ENCODE measurements at places on chromosomes 3 and 15.
A peak's percentile ranks its signal among the peaks of the same experiment; 100 is the strongest.

DNA sequence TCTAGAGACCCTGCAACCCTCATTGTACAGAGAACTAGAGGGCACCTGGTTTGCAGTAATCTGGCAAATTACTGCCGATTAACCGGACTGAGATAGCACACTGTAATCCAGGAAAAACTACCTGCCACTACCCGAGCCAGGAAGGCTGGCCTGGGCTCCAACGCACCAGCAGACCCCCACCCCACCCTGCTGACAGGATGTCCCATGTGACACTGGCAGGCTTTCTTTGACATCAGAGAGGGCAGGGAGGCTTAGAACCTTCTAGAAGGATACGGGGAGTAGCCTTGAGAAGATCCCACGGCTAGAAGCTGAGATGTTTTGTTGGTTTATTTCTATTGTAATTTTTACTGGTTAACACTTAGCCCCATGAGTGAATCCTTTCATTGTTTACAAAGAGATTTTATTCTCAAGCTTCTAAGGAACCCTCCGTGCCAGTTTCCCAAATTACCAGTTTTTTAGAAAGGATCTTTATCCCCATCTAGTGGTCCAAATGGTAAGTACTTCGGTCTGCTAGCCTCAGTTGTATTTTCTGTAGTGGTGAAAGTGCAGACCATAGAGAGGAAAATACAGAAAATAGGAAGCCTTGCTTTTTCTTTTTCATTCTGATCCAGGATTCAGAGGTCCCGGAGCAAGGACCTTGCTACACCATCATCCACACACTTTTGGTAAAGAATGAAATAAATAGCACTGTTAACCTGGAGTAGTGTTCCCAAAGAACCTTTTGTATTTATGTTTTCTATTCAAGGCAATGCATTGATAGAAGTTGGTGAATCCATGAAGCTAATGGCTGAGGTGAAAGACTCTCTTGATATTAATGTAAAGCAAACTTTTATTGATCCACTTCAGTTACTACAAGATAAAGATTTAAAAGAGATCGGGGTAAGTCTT lies 81.9 kb upstream of the ADAMTSL3 start:
- no peak for DNase-seq

DNA sequence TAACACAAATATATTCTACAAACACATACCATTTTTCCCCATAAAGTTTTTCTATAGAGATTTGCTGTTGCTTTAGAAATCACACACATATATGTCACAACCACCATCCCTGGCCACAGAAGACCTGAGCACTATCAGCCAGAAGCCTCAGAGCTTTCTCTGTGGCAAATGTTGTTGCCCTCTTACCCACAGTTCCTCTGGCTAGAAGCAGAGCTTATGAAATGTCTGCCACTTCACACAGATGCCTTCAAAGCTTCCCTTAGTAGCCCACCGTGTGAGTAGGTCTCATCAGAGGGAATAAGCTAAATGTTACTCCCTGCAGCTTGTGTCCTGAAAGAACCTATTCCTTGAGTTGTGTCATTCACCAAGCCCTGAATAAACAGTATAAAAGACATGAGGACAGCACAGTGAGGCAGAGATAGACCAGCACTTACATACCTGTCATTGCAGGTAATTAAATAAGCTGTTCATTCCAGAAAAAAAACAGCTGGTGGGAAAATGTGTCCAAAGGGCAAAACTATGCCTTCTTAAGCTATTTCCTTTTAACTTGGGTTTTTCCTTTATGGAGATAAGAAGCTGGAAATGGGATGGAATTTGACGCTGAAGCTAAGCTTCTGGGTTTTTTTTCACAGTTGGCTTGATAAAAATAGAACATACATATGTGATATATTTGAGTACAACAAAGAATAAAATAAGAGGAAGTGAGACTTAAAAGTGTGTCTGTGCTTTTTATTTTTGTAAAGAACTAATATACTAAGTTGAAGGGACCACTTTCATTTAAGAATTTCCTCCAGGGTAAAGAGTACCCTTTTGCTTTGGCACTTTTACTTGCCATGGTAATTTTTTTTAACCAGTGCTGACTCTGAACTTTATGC lies 391.4 kb downstream of the KCNH8 start:
- DNase-seq: no peak

DNA sequence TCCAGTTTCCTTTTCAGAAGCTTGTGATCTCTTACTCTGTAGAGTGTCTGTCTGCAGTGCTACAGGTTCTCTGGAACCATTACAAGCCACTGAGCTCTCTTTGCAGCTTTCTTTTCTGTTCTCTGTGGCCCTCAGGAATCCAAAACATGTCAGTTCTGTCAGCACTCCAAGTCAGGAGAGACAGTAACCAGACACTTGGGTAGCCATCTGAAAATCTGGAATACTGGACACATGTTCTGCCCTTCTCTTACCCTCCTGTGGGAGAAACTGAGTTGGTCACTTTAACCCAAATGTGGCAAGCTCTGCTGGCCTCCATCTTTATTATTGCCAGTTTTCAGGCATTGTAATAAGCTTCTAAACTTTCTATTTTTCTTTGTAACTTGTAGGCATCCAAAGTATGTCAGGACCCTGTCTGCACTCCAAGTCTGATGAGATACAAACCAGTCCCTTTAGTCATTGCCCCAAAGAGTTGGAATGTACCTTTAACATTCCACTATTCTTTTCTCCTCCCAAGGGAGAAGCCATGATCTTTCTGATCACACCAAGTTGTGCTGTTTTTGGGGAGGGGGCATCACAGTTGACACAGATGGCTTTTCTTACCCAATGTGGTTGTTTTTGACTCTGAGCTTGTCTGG lies 183.7 kb downstream of the DPH6 start:
- no peak for DNase-seq

GRCh38 chr3:24258727-24259600 lies 235.7 kb downstream of the THRB start:
- no peak for DNase-seq

DNA sequence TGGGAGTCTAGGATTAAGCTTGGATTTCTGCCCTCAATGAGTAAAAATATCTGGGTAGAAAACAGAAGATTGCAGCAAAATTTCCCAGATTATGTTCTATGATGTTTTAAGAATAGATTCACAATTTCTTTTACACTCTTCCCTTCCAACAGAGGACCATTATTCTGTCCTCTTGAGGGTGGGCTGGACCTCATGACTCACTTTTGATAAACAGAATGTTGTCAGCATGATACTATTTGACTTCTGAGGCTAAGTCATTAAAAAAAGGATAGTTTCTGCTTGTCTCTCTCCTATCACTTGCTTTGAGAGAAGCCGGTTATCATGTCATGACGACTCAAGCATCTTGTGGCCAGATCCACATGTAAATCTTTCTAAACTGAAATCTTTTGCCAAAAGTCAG lies 396.2 kb upstream of the CDIN1 start:
- DNase-seq: no peak

- DNase-seq: no peak
These were observed 244.6 kb upstream of the WNT5A start for GRCh38 chr3:55731741-55732140.

GRCh38 chr3:155891321-155891720 lies 20.9 kb downstream of the GMPS start:
- no peak for DNase-seq

DNA sequence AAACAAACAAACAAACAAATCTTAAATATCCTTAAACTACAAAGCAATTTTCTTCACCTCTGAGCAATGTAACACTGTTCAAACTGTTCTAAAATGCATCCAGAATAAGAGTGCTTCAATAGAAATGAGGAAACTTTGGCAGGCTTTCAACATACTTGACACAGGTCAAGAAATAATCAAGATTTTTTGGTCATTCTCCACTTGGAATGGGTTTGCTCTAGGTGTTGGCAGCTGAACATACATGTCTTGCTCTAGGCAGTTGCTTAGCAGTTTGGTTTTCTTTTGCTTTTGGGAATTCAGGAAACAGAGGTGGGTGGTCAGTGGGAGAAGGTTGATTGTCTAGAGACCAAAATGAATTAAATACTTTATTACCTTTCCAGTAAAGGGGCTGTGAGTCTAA lies 1.4 kb upstream of the LRRC3B start:
- DNase-seq: no peak

GRCh38 chr15:43769584-43770228 lies 7.1 kb downstream of the ELL3 start:
- peak; percentile 67 for DNase-seq

GRCh38 chr15:80447077-80447476 lies 42.9 kb downstream of the ARNT2 start:
- DNase-seq: no peak

GRCh38 chr3:159829056-159829455 lies 159.6 kb upstream of the IL12A start:
- no peak for DNase-seq

DNA sequence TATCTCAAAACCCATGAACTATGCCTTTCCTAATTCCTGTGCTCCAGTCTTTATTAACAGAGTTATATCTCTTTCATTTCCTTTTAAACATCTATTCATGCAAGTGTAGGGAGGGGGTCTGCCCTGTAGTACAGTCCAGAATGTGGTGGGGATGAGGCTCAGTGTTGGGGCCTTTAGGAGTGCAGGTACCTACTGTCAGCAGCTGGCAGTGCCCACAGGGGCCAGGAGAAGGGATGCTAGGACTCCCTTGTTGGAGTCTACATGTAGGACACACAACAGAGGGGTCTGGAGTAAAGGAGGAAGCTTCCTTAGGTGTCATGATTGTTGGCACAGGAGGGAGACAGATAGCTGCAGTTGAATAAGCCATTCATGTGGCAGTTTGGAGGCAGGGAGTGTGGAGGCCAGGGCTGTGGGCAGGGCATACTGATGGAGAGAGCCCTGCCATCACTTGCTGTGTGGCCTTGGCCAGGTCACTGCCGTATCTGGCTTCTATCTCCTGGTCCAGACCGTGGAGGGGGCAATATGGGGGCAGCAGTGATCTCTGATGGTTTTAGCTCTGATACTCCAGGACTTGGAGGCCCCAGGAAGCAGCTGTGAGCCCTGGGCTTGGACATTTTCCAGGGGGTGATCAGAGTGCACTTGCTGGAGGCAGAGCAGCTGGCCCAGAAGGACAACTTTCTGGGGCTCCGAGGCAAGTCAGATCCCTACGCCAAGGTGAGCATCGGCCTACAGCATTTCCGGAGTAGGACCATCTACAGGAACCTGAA lies 29.5 kb downstream of the ESYT3 start:
- DNase-seq: no peak

DNA sequence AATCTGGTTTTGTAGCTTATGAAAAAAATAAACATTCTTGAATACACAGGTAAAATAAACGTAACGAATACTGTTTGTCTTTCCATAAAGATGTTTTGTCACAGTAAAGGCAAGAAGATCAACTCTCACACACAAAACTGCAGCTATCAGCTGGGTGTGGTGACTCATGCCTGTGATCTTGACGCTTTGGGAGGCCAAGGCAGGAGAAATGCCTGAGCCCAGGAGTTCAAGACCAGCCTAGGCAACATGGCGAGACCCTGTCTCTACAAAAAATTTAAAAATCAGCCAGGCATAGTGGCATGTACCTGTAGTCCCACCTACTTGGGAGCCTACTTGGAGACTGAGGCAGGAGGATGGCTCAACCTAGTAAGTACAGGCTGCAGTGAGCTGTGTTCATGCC lies 39.6 kb downstream of the CBLB start:
- DNase-seq: peak; percentile 40

GRCh38 chr3:188092648-188093047 lies 61.3 kb upstream of the LPP start:
- DNase-seq: no peak

DNA sequence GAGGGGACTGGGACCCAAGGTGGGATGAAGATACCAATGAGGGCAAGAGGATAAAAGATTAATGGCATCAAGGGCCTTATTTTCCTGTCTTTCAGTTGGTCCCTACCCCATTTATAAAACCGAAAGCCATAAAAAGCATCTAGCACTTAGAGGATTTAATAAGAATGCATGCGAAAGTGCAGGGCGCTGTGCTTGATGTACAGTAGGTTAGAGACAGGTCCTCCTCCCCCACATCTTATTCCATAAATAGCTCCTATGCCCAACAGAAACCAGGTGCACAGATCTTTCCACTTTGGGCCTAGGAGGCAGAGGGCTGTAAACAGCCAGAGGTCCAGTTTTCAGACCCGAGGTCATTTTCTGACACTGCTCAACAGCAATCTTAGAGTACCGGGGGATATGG lies 1.2 kb downstream of the LPCAT4 start:
- DNase-seq: no peak

- DNase-seq: no peak
These were observed 62.9 kb downstream of the SLC28A2 start for GRCh38 chr15:45314960-45315359.

GRCh38 chr3:182527745-182528144 lies 265.6 kb upstream of the ATP11B start:
- no peak for DNase-seq

DNA sequence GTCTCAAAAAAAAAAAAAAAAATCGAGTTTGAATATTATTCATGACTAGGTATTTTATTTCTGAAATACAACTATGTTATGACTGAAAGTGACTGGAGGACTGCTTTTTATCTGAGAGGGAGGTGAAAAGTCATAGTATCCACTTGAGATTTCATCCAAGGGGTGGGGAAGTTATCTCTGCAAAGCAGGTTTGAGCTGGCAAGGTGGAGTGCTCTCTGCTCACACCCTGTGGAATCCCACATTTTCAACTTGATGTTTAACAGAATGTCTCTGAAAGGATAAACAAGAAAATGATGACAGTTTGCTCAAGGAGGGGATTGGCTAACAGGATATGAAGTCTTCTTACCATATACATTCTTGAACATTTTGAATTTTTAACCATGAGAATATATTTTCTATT lies 27.3 kb upstream of the SEC62 start:
- no peak for DNase-seq

GRCh38 chr15:69474291-69474690 lies 21.7 kb downstream of the RPLP1 start:
- DNase-seq: no peak

GRCh38 chr15:72169921-72170611 lies 27.5 kb downstream of the GRAMD2A start:
- no peak for DNase-seq

DNA sequence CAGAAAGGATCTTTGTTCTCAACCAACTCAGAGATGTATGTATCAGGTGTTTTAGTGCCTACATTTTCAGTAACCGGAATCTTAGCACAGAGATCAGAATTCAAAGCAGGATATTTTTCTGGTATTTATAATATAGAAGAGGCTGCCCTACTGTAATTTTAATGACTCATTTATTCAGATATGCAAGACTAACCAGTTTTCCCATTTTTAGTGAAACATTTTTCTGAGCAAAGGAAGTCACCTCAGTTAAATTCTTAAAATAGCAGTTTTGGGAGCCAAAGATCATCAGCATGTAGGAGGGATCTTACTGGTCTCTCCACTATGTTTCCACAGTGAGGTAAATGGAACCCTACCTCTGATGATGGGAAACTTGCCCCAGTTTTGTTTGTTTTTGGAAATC lies 42.0 kb downstream of the SRP14 start:
- DNase-seq: no peak

Data from activated CD8-positive, alpha-beta memory T cell treated with anti-CD3 and anti-CD28 coated beads, Interleukin-2, amount 50 U/mL, for 4 hours (primary cell).